ENCODE measurements at places on chromosomes 1 and 21. TPM values are rescaled to one million over a fixed set of nuclear protein-coding genes. Genes with fewer than 3 reads are reported as not detected.

Gene CALML6
- 0.42 TPM for total RNA-seq

GRCh38 chr1:88528792-88529191 lies 155.3 kb upstream of the PKN2 start:
- no peak overlapping the region for H3K4me3 ChIP-seq
- no peak overlapping the region for H3K27ac ChIP-seq
- peaks cover 3% of the 10 kb centered on the region for H3K27me3 ChIP-seq
- no peak for DNase-seq

DNA sequence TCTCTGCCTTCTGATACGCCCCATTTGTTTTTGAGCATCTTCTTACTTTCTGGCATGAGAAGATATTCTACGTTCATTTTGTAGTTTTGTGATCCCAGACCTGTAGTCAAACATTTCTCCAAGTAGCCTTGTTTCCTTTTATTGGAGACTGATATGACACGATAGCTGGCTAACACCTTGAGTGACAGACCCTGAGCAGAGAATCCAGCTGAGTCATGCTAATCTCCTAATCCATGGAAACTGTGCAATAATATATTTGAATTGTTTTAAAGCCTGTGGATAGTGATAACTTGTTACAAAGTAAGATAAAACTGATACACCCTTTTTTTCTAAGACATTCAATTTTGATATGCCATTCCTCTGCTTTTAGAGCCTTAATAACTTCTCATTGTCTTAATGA lies 1.2 kb upstream of the IFI44L start:
- peak overlapping the region; percentile 93 for H3K27ac ChIP-seq
- peaks cover 46% of the 10 kb centered on the region for H3K4me1 ChIP-seq
- H3K36me3 ChIP-seq: peaks cover 30% of the 10 kb centered on the region
- peak overlapping the region; percentile 85 for H3K4me3 ChIP-seq

Gene HLX
- total RNA-seq: not detected

DNA sequence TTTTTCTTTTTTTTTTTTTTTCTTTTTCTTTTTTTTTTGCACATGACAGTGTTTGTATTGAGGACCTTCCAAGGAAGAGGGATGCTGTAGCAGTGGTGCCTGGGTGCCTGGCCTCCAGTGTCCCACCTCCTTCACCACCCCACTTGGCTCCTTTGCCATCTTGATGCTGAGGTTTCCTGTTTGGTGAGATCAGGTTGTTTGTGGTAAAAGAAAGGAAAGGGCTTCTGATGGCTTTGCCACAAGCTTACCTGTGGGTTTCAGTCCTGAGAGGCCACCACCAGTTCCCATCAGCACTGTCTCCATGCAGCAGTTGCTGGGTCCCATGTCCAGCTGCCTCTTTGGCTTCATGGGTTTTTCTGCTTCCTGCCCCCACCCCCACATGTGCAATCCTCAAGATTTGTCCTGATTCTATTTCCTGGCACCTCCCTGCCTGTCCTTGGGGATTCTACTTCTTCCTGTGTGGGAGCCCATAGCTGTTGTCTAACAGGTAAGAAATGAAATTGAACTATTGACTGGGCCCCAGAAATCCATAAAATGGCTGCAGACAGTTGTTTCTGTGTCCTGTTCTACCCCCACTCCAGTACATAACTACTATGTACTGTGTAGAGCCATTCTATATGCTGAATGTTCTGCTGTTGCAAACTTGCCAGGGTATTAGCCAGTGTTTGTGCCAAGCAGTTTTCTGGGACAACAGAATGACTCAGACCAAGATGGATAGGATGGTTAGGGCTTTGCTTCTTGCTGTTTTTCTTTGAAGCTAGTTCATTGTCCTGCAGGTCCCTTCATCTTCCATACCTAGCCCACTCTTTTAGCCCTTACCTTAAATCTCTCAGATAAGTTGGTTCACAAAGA lies 4.2 kb upstream of the CCDC28B start:
- peak overlapping the region; percentile 39 for H3K4me3 ChIP-seq
- H3K36me3 ChIP-seq: peaks cover 72% of the 10 kb centered on the region
- peak overlapping the region; percentile 72 for H3K27ac ChIP-seq
- H3K27me3 ChIP-seq: no peaks in the 10 kb centered on the region

Gene PTPRU
- not detected for total RNA-seq

All from activated CD8-positive, alpha-beta T cell treated with anti-CD3 and anti-CD28 coated beads, Interleukin-2, amount 10 ng/mL, durations not matched to agents 7 days and 5 days (primary cell).